ENCODE measurements at places on chromosomes 4 and X. TPM values are rescaled to one million over a fixed set of nuclear protein-coding genes. Genes with fewer than 3 reads are reported as not detected.

The ABCG2 gene
- 5.5 TPM for total RNA-seq

The ZFP92 gene
- 1.8 TPM for total RNA-seq

The ARMCX2 gene
- 116 TPM for total RNA-seq

The PPID gene
- 21.5 TPM for total RNA-seq

The CD40LG gene
- not detected for total RNA-seq

The ASIC5 gene
- total RNA-seq, result not detected

The MAGEC2 gene
- not detected for total RNA-seq

The BCORL1 gene
- total RNA-seq, result 5.6 TPM

The CCDC110 gene
- total RNA-seq, result 8.8 TPM

The BEX1 gene
- total RNA-seq, result 32.5 TPM

The PLP1 gene
- total RNA-seq, result 2.2 TPM

DNA sequence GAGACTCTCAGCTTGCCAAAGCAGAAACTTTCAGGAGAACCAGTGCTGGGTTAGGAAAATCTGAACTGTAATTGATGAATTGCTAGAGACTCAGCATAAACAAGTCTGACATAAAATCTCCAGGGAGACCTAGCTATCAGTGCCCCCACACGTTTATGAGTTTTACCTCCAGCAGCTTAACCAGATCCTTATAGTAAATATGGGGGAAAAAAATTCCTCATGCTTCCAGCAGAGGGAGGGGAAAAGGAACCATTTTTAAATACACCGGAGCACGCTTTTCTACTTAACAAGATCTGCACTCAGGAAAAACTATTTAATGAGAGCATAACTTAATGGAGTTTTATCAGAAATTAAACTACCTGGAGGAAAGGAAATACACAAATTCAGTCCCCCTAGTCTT is 1040.7 kb upstream of the INTU start:
- DNase-seq, result no peak

GRCh38 chr4:5757091-5757490 is 46.1 kb downstream of the EVC start:
- DNase-seq, result no peak

DNA sequence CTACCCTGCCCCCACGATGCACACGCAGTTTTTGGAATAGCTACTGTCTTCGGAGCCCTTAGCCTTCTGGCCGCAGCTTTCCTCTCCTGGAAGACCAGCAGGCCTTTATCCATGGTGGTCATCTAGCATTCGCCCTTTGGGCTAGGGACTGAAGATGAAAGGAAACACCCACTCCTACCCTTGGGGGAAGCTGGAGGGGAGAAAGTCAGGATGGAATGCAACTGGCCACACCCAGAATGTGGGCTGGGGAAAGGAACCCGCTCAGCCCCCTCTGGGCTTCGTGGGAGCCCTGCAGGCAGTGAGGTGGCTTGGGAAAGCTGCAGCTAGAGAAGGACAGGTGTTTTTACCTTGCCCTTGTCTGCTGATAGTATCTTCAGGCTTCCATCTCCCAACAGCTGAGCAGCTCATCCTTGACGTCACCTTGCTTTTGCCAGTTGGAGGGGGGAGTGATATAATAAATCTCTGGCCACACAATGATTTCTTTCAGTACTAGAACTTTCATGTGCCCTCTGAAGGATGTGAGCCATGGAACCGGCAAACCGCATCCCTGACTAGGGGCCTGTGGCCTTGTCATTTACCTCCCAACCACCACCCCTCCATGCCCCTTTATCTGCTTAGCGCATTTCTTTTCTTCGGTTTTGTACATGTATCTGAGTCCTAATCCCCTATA is 59.0 kb downstream of the ELF4 start:
- no peak for DNase-seq

GRCh38 chr4:169774466-169775445 is 17.0 kb upstream of the HPF1 start:
- DNase-seq, result peak; percentile 24

DNA sequence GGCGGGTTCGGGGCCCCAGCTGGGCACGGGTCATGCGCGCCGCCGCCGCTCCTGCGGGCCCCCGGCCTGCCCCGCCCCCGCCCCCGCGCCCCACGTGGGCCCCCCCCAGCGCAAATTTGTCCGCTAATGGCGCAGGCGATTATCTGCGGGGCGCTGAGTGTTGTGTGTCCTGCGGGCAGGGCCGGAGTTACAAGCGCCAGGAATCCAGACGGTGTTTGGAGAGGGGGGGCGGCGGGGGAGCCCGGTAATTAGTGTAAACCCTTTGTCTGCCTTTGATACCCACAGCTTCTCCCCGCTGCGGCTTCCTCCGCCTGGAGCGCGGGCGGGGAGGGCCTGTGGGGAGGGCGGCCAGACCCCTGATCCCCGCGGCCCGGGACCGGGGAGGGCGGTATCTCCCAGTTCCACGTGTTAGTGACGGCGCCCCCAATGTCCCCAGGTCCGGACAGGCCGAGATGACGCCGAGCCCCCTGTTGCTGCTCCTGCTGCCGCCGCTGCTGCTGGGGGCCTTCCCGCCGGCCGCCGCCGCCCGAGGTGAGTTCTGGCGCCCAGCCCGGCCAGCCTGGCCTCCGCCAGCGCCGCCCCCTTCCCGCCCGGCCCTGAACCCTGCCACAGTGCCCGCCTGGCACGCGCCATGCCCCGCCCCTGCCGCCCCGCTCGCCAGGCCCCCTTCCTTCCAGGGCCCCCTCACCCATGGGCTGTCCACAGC is 761 bp downstream of the FGFRL1 start:
- peak; percentile 80 for DNase-seq

GRCh38 chr4:82057990-82058544 is 315.7 kb downstream of the HNRNPD start:
- no peak for DNase-seq

DNA sequence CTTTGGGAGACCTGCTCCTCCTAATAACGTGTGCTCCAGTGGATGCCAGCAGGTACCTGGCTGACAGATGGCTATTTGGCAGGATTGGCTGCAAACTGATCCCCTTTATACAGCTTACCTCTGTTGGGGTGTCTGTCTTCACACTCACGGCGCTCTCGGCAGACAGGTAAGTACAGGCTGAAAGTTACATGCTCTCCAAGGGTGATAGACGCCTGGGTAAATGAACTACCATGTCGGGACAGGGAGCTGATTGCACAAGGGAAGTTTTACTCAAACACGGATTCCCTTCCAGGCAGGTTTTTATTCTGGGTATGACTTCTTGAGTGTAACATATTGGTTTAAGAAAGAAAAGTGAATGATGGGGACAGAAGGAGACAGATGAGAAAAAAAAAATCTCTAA is 836 bp downstream of the GRPR start:
- no peak for DNase-seq

DNA sequence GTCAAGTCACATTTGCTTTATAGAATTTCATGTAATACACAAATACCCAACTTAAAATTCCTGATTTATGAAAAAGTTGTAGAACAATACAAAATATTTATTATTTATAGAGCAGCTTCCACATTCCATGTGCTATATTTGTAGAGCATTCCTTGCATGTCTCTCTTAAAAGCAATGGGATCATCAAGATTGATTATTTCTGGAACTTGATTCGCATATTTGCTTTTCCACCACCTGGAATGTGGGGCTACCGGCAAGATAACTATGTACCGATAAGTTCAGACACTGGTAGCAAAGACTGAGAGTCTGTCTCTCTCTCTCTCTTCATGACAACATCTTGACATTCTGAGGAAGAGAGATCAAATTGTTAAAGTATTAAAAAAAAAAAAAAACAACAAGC is 59.3 kb downstream of the MAPK10 start:
- no peak for DNase-seq

DNA sequence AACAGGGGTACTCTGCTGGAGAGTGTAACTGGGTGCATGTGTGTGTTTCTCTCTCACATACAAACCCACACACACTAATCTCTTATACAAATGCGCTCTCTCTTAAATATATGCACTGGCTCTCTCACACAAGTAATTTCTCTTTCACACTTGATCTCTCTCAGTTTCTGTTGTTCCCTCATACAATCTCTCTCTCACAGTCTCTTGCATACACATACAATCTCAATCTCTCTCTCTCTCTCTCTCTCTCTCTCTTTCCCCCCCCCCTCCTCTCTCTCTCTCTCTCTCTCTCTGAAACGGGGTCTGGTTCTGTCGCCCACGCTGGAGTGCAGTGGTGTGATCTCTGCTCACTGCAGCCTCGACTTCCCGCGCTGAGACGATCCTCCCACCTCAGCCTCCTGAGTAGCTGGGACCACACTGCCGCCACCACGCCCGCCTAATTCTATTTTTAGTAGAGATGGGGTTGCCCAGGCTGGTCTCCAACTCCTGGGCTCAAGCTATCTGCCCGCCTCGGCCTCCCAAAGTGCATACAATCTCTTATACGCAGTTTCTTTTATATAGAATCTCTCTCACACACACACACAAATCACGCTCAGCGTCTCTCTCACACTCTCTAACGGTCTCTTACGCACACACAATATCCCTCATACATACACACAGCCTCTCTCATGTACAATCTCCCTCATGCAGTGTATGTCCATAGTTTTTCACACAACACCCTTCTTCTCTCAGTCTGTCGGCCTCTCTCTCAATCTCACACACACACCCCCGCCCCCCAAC is 518 bp upstream of the FAM241A start:
- no peak for DNase-seq

DNA sequence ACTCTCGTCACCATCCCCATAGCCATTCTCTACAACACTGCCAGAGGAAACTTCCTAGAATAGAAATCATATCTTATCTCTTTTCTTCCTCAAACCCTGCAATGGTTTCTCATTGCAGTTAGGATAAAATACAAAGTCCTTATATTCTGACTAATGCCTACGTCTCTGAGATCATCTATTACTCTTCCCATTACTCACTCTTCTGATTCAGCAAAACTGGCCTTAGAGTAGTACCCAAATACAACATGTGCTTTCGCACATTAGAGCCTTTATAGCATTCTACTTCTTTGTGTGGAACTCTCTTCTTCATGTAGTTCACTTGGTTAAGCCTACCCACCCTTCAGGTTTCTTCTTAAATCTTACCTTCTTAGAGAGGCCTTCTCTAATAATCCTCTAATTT is 28.0 kb downstream of the LHFPL1 start:
- no peak for DNase-seq

- DNase-seq, result no peak
Measured at GRCh38 chr4:10326075-10326474, 131.2 kb downstream of the ZNF518B start.

- DNase-seq, result no peak
Measured at GRCh38 chr4:145756244-145756643, 76.3 kb downstream of the C4orf51 start.

Measured in thyroid gland (tissue), 4 donors.